Stimulated activated CD4-positive, alpha-beta T cell treated with anti-CD3 and anti-CD28 coated beads, Interleukin-4, amount 100 ng/mL, for 4 hours (primary cell): ENCODE measurements at places on chromosomes 2 and 18.

DNA sequence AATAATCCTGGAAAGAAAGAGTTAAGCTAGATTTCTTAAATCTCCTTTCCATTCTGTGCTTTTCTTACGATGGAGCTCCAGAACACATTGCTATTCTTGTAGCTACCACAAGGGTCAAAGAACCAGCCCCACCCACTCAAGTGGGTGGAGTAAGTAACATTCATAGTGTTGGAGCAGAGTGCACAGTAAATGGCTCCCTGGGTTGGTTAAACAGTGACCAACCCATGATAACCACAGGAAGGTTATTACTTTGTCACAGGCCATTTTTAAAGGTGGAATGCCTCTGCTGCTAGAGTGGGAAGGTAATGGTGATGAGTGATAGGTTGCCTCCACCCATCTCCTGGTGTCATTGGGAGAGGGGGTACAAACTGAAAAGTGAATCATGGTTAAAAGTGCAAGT, 13.9 kb downstream of the ARPC2 start:
- no peak for DNase-seq

DNA sequence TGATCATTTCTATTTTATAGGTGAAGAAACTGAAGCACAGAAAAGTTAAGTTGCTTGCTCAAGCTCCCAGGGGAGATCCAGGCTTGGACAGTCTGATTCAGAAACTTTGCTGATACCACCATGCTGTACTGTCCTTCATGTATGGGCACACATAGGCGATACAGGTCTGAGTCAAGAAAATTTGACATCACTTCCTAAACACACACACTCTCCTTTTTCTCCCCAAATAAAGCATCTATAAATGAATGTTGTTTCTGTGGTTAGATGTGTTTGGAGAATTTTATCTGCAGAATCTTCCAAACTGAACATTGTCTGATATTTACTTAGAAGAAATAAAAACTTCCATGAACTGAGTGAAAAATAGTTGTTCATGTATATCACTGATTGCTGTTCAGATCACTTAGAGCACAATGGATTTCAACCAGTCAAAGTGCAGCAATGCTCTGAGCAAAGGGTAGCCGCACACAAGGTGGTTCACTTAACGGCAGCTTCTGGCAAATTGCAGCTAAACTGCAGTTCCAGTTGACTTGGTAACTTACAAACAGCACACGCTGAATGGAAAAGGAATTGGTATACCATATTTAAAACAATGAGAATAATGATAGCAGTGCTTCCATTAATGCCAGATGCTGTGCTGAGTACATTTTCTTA, 10.0 kb upstream of the AGFG1 start:
- DNase-seq = no peak

DNA sequence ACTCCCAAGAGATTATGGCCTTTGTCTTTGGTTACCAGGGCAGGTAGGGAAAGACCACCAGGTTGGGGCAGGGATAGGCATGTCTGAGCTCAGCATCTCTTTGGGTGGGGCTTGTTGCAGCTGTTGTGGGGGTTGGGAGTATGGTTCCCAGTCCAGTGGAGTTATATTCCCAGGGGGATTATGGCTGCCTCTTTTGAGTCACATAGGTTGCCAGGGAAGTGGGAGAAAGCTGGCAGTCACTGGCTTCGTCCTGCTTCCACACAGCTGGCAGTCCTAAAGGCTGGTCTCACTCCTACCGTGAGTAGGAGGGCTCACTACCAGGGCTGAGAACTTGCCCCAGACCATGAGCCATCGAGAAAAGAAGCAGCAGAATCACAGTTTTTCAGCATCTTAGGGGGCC, 79.1 kb downstream of the LYPD6 start:
- no peak for DNase-seq

DNA sequence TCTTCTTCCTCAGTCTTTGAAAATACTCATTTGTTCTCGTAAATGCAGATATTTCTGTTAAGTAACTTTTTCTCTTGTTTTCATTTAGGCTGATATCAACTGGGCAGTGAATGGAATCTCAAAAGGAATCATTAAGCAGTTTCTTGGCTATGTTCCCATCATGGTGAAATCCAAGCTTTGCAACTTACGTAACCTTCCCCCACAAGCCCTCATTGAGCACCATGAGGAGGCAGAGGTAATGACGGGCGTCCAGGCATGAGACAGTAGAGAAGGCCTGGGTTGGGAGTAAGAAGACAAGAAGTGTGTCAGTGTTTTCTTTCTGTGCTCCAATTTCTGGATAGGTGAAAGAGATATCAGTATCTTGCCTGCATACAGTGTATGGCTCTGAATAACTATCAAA, 5.1 kb downstream of the POLR1B start:
- no peak for DNase-seq

- DNase-seq = no peak
Observed at GRCh38 chr2:226796840-226797288, 2.8 kb downstream of the IRS1 start.

DNA sequence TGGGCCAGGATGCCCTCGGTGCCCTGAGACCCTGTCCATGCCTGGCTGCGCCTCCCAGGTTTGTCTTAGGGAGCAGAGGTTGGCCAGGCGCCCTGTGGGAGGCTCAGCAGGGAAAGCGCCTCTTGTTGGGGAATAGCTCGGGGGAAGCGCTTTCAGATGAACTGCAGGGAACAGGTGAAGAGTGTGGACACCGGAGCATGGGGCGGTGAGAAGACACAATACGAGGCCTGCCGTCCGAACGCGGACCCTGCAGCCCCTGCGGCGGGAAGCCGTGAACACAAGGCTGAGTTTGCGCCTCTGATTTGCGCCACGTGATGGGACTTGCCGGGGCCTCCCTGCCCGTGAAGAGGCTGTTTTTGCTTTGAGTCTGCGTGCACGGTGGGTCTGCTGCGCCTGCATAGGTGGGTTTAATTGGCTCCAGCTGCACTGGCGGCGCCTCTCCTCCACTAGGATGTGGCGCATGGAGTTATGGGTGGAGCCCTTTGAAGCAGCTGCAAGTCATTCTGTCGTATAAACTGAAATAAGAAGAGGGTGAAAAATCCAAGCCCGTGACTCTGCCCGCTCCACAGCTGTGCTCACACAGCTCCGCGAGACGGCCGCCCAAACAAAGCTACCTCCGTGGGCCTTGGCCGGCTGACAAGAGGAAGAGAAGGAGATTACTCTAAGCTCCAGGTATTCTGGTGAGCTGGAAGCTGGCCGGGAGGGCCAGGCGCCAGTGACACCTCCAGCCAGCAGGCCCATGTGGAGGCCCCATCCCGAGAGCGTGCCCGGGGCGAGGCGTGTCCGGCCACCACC, 103.5 kb upstream of the CTDP1 start:
- no peak for DNase-seq

DNA sequence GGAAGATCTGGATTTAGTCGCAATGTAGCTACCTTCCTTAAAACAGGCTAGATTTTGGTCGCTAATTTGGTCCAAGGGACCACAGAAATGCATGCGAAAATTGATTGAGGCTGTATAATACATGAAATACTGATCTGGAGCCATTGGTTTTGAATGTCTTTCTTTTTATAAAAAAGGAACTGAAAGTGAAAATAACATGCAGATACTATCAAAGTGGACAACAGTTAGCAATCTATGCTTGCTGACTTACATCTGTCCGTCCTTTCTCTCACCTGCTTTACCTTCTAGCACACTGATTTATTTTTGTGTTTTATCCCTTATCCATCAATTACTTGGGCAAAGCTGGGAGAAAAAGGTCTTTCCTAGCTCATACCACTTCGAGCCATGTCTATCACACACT, 1459.8 kb upstream of the ACVR2A start:
- DNase-seq = no peak

GRCh38 chr2:46388881-46389280, 90.5 kb upstream of the TMEM247 start:
- no peak for DNase-seq

- DNase-seq = no peak
Observed at GRCh38 chr2:175205523-175205922, 24.0 kb upstream of the ATP5MC3 start.
